ENCODE measurements at places on chromosomes 11 and 22. TPM values are rescaled to one million over a fixed set of nuclear protein-coding genes. Genes with fewer than 3 reads are reported as not detected.

The SLC35E4 gene
- total RNA-seq, result 16.4 TPM

The PEX26 gene
- total RNA-seq, result 32.2 TPM

The OR51V1 gene
- total RNA-seq, result not detected

The OR8H1 gene
- not detected for total RNA-seq

The NAV2 gene
- 11.9 TPM for total RNA-seq
